ENCODE measurements at places on chromosomes 4 and X.

GRCh38 chrX:109707319-109707718, 25.7 kb downstream of the ACSL4 start:
- DNase-seq = peak; percentile 67

GRCh38 chrX:138690591-138690990, 20.9 kb downstream of the FGF13 start:
- DNase-seq = no peak

- DNase-seq = no peak
Observed at GRCh38 chr4:184815046-184815877, 10.5 kb downstream of the ACSL1 start.

- DNase-seq = no peak
Observed at GRCh38 chrX:78111140-78111931, 7.3 kb downstream of the PGK1 start.

DNA sequence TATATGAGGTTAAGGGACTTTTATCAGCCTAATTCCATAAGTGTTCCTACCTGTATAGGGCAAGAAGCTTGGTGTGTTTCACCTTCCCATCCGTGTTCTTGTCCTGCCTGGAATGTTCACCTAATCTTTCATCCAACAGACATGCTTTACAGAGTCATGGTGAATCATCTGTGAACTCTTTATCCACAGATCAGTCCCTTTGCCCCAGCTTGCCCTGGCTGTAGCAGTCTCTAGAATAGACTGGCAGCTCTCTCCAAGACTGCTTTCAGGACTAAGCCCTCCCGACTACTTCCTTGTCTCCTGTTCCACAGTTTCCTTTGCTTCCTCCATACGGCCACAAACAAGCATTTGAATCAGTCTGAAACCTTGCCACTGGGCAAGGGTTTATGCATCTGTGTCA, 177.9 kb upstream of the IL15 start:
- DNase-seq = peak; percentile 16

GRCh38 chr4:182880387-182881356, 36.5 kb downstream of the DCTD start:
- no peak for DNase-seq

DNA sequence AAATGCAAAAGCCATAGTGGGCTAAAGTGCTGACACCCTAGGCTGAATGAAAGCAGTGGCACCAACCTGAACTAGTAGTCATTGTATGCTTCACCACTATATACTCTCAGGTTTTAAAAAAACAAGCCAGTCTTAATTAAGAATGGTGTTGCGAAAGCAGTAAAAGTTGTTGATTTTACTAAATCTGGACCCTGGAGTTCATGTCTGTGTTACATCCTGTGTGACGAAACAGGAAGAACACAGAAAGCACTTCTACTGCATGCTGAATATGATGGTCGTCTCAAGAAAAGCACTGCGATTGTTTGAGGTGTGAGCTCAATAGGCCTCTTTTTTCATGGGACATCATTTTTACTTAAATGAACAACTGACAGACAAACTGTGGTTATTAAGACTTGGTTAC, 24.2 kb upstream of the GDPD2 start:
- DNase-seq = no peak
